Activated naive CD4-positive, alpha-beta T cell treated with anti-CD3 and anti-CD28 coated beads, Interleukin-2, amount 50 U/mL, for 72 hours (primary cell): ENCODE measurements at places on chromosomes 4 and X. TPM values are rescaled to one million over a fixed set of nuclear protein-coding genes. Genes with fewer than 3 reads are reported as not detected.

GRCh38 chr4:38223306-38223705 lies 263.1 kb downstream of the PTTG2 start:
- DNase-seq: no peak

GRCh38 chr4:163568843-163569242 lies 74.4 kb downstream of the TMA16 start:
- no peak for DNase-seq

DNA sequence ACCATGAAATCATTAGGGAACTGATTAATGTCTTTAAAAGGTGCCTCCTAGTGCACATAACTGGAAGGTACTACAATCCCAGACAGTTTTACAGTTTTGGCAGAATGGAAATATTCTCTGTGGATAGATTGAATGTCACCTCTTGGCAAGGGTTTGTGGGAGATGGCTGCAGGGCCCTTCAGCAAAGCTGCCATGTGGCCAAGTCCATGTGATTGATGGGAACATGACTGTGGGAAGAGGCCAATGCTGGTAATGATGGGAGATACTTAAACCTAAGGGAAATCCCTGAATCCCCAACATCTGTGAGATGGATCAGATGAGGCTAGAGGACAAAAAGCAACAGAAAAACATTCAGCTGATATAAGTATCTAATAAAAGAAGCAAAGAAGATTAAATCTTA lies 493.7 kb downstream of the MAGEE1 start:
- no peak for DNase-seq

- DNase-seq: no peak
Observed at GRCh38 chrX:68761086-68761485, 67.7 kb upstream of the EFNB1 start.

DNA sequence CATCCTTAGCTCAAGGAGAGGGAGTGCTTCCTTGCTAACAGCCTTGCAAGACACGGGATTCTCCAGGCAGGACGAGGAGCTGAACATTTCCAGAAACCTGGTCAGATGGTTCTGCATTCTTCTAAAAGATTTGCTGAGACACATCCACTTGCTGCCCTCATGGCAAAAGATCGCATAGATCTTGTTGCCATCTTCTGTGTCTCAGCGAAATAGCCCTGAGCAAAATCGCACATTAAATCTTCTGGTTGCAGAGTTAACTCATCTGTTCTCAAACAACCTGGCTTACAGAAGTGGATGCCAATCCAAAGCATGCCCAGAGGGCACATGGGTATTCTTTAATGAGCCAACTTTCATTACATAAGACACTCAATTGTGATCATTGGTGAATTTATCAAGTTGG lies 167.5 kb downstream of the PRKX start:
- no peak for DNase-seq

- no peak for DNase-seq
Observed at GRCh38 chr4:38785901-38786402, 3.2 kb upstream of the TLR10 start.

DNA sequence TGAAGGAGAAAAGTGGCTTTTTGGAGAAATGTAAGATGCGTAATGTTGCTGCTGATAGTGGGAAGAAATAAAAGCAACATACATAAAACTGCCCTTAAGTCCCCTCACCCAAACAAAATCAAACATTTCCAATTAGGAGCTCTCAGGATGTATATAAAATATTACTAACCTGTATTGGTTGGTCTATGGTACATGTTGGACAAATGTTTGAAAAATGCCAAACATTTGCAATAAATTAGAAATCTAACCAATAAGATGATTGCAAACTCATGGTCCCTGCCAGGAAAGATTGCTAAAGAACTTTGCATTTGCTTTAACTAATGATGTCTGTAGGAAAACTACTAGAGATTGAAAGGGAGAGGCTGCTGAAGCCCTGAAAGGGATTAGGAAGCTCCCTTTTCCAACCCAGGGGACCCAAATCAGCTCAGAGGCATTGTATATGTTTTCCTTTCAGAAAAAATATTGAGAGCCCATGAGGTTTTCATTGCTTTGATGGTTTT lies 1.8 kb downstream of the SFRP2 start:
- DNase-seq: no peak

DNA sequence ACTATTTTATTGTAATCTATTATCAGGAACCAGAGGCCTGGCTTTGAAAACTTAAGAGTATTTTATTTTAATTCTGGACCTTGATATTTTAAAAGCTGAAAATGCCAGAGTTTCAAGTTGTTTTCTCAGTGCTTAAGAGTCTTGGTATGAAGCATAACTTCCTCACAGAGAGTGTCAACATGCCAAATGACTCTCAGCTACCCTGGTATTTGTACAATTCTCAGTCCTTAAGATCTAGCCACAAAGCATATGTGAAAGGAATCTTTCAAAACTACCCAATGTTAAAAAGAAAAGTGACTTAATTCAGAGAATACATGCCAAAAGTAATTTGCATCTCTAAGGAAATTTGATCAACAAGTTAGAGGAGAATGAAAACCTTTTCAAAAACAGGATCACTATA lies 171.9 kb downstream of the DKK2 start:
- no peak for DNase-seq

GRCh38 chr4:184472614-184473498 lies 1.5 kb downstream of the IRF2 start:
- DNase-seq: peak; percentile 78

DNA sequence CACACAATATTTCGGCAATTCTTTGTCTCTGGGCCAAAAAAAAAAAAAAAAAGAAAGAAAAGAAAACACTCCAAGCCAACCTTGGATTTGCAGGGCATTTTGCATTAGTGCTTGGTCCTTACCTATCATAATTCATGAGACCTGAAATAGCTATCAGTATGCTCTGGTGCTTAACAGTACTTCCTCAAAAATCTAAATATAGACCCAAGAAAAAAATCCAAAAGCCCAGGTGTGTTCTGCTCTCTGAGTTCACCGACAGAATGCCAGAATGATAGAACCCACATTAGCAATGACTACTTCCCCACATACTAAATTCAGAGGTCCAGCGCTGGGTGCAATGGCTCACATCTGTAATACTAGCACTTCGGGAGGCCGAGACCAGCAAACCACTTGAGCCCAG lies 42.9 kb downstream of the ABCG2 start:
- DNase-seq: no peak

DNA sequence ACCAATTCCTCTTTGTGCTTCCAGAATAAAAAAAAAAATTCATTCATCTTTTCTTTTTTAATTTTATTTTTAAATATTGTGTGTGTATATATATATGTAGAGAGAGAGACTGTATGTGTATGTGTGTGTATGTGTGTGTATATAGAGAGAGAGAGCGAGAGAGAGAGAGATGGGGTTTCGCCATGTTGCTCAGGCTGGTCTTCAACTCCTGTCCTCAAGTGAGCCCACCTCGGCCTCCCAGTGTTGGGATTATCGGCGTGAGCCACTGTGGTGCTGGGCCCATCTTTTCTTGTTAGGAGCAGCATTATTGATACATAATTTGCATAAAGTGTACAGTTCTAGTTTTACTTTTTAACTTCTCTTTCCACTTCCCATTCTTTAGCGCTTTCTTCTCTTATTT lies 33.6 kb downstream of the KDM6A start:
- no peak for DNase-seq

DNA sequence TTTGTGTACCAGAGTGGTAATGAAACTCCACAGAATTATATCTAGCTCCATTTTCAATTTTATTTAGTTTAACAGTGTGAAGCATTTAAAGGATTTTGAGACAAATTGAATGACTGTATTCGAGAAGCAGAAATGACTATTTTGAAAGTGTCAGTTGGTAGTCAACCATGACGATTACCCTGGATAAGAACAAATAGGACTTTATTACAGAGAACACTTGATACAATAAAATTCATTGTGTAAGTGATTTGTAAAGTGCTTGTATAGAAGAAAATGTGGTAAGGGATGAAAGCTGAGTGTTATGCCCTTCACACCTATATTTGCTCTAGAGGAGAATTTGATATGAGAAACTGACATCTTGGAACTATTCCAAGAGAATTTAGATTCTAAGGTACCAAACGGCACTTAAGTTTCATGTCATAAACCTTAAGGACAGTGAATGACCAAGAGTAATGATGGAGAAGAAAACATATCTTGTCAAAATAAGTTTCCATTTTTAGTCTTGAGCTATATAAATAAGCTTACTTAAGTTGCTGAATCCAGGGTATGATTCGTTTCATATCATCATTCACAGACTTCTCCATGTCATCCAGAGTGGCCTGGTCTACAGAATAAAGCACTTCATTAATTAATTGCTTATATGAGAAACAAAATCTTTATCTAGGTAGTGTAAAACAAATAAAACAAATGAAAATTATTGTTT lies 34.6 kb downstream of the MED14 start:
- no peak for DNase-seq

- no peak for DNase-seq
Observed at GRCh38 chrX:110000847-110001713, 1.8 kb upstream of the TMEM164 start.

GRCh38 chr4:150784305-150784704 lies 202.4 kb downstream of the MAB21L2 start:
- no peak for DNase-seq

The STATH gene
- not detected for total RNA-seq

The COL4A6 gene
- not detected for total RNA-seq

The PDE6B gene
- total RNA-seq: 8.4 TPM

The CENPC gene
- total RNA-seq: 74.0 TPM

The L1CAM gene
- 1.8 TPM for total RNA-seq

The MAGEA8 gene
- not detected for total RNA-seq
